ENCODE measurements at places on chromosomes 2 and 18.
A peak's percentile ranks its signal among the peaks of the same experiment; 100 is the strongest.

- no peak for DNase-seq
These were observed 352.8 kb downstream of the THSD7B start for GRCh38 chr2:137118140-137118539.

DNA sequence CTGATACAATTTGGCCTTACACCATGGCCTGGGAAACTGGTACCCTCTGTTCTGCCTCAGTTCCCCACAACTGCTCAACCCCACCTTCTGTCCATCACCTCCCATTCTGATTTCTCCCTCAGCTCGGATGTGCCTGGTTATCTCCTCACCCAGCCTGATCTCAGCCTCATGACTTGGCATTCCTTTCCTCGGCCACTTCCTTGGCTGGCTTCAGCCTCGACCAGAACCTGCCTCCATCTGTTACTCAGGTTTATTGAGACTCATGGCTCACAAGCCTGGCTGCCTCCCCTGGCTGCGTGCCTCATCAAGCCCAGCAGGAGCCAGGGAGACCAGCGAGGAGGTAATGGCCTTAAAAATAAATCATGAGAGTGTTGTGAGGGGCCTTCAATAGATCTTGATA, 356.2 kb upstream of the SPRED2 start:
- DNase-seq, result no peak

DNA sequence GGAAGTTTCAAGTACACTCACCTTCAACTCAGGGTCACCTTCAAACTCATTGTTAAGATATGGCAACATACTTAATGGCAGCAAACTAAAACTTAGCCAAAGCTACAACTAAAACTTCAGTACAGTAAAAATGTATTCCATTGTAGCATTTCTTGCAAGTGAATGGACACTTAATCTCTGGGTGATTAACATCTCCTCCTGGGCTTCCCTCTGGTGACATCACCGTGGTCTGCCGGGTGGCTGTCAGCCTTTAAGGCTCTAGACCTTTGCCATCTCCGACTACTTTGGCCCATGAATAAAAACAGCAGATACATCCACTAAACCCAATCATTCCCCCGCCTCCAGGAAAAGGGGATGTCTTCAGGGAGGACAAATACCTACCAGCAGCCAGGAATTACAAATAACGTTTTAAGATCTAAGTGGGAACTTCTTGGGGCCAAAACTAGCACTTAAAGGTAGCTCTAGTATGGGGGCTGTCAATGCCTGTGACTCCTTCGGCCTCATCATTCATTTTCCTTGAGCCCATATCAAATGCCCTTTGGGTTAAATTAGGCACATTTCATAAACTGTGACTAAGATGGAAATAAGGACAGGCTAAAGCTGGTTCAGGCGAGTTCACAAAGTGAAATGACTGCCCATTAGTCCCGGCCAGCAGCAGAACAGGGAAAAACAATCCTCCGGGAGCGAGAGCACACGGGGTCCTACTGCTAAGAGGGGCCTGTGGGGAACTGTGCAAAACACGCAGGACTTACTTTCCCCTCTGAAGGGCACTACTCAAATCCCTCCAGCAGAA, 1.1 kb downstream of the TFCP2L1 start:
- peak; percentile 32 for DNase-seq

DNA sequence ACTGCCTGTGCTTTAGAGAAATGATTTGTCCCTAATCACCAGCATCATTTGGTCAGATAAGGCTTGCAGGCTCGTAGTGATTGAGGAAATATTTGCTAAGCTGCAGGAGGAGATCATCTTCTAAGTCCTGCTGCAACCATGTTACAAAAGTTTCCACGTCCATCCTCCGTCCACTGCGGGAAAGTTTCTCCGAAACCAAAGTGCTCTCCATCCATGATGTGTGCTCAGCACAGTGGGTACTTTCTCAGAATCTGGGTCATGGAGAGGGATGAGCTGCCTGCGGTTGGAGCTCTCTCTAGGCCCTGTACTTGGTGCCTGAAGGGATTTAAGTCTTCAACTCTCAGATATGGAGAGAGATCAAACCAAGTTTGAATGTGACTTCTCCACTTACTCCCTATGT, 39.3 kb downstream of the IL1RL2 start:
- no peak for DNase-seq

GRCh38 chr2:43312755-43313641, 86.6 kb upstream of the ZFP36L2 start:
- peak; percentile 93 for DNase-seq

GRCh38 chr2:69847068-69847828, 17.8 kb downstream of the GMCL1 start:
- no peak for DNase-seq

- DNase-seq, result no peak
These were observed 21.6 kb downstream of the DSG4 start for GRCh38 chr18:31398191-31398590.

- DNase-seq, result no peak
These were observed 262.3 kb downstream of the TRIB2 start for GRCh38 chr2:12979066-12979465.

DNA sequence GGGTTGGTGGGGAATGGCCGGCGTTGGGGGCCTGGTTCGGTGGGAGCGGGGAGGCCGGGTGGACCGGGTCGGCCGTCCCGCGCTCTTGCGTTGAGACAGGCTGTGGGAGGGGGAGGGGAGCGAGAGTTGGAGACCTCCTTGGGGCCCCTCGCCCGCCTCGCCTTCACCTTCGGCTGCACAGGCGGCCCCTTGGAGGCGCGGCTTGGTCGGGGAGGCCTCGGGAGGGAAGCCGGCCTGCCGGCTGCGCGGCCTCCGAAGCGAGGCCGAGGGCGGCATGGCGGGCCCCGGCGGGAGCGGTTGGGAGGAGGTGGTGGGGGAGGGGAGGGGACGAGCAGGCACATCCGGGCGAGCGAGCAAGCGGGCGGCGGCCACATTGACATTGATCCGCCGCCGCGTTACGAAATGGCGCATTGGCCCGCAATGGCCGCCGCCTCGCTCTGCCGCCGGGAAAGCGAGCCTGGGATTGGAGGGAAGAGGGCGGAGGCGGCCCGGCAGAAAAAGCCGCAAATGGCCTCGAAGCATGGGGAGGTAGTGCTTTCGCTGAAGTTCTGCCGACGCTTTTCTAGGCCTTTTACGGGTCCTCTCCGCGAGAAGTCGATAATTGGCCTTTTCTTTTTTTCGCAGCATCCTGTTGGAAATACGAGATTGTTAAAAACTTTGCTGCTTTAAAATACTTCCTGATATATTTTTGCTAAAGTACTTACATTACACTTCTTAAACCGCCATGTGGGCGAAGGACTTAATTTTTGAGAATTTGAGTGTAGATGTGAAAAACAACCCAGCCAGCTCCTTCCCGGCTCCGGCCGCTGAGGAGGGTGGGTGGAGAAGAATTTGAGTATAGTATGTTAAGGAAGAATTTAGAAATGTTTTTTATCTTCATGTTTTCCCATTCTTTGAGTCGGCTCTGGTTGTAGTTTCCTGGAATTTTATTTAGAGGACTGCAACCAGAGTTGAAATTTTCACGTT, 580 bp downstream of the HNRNPA3 start:
- DNase-seq, result peak; percentile 81

DNA sequence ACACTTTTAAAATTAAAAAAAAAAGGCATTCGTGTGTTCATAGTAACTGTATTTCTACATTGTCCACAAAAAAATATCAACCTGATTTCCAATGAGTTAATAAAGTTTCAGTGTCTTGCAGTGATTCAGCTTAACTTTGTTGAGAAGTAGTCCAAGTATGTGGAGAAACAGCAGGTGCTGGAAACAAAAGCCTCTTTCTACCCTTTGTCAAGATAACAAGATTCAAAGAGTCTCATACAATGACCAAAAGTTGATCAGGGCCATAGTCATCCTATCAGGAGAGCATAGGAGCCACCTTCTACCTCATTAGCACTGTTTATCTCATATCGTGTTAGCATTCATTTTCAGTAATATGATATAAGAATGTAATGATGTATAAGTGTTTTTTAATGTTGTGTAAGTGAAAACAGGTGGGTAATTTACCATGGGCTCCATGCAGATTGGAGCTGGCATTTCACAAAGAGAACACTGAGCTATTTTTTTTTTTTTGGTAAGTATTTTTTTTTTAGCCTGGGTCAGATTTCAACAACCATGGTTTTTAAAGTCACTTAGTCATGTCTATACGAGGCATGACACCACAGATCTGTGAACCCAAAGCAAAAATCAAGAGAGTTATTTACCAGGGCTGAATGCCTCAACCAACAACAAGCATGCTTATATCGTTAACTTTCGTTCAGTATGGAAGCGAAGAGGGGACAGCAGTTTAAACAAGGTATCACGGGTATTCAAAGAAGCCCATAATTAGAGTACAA, 165.0 kb upstream of the ZNF521 start:
- peak; percentile 23 for DNase-seq

DNA sequence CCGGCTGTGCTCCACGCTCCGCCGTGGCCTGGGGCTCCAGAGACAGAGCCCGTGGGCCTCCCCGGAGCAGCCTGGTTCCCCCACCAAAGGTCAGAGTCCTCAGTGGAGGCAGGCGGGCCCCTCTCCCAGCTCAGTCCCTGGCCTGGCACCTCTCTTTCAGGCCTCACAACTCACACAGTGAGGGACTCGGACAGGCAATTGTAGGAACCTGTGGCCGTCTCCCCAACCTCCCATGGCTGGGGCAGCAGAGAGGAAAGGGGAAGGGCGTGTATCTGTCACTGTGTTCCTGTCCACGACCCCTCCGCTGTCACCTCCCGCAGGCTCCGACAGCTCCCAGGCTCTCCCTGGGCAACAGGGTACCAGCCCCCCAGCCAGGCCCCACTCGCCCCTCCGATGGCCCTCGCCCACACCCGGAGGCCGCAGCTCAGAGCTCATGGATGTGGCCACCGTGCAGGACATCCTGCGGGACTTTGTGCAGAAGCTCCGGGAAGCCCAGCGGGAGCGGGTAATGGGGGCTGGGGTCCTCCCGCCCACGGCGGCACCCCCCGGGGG, 32.4 kb upstream of the SNED1 start:
- DNase-seq, result no peak

DNA sequence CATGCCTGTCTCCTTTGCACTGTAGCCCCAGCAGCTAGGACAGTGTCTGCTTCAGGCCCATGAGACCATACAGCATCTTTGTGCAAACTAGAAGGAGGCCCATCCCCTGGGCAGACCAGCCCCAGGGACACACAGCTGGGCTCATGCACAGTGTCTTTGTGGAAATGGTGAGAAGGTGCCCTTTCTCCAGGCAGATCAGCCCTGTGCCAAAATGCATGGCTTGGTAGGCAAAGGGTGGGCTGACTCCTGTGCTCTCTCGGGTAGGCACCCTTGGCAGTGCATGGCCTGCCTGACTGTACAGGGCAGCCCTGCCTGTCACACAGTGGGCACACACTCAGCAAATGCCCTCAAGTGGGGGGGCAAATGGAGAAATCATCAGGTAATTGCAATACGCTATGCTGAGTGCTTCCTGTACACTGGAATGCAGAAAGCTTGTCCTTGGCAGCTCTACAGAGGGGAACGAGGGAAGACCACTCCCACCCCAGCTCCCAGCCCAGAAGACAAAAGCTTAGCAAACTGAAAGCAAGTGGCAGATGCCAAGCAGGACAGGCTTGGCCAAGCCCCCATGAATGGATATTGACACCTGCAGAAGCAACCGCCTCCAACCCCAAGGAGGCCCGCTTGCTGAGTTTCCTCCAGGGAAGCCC, 21.6 kb downstream of the TNS1 start:
- no peak for DNase-seq

GRCh38 chr2:68789603-68790002, 55.0 kb downstream of the ARHGAP25 start:
- no peak for DNase-seq

GRCh38 chr2:232281858-232282507, 96.6 kb upstream of the ALPP start:
- DNase-seq, result no peak

DNA sequence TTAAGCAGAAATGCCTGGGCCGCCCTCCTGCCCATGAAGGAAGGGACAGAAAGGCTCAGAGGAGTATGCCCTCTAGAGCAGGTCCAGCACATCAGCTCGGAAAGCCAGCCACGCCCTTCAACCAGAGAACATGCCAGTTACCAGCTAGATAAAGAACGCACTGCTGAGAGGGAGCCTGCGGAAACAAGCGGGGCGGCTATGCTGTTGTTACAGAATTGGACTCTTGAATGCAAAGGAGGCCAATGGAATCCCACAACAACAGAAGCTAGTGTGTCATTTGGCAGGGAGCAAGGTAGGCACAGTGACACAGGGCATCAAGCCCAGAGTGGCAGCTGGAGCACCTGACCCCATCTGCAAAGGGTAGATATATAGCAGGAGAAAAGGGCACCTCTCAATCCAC, 242.9 kb upstream of the ID2 start:
- DNase-seq, result no peak

DNA sequence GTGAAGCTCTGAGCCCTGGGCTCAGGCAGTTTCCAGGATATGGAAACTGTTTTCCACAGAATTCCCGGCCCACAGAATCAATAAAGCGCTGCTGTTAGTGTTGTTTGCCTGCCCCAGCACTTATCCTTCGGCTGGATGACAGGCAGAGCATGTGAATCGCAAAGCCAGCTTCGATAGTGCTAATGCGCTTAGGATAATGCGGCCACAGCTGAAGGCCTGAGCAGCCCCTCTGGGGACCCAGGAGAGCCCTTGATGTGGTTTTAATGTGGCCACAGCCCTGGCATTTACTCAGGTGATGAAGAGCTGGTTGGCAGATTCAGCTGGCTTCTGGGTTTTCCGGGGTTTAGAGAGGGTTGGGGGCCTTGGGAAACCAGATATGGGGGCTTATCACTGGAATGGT, 23.7 kb downstream of the PCARE start:
- DNase-seq, result no peak

GRCh38 chr2:100786985-100787384, 33.0 kb upstream of the NPAS2 start:
- DNase-seq, result no peak

DNA sequence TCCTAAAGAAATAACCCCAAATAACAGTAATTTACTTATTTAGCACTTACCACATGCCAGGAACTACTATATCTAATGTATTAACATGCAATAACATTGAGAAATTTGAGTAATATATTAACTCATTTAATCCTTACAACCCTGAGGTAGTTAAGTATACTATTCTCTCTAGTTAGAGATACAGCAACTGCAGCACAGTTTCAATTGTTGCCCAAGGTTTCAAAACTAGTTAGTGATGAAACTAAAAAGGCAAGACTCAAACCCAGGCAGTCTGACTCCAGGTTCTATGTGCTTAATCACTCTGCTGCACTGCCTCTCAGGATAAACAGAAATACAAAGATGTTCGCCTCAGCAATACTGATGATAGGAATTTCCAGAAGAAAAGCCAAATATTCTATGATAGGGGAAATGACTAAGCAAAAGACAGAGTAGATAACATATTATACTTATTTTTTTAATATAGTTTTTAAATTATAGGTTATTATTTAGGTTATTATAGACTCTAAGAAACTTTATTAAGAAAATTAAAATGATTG, 88.0 kb downstream of the SS18 start:
- no peak for DNase-seq
